ENCODE measurements at places on chromosomes 12 and 14.

DNA sequence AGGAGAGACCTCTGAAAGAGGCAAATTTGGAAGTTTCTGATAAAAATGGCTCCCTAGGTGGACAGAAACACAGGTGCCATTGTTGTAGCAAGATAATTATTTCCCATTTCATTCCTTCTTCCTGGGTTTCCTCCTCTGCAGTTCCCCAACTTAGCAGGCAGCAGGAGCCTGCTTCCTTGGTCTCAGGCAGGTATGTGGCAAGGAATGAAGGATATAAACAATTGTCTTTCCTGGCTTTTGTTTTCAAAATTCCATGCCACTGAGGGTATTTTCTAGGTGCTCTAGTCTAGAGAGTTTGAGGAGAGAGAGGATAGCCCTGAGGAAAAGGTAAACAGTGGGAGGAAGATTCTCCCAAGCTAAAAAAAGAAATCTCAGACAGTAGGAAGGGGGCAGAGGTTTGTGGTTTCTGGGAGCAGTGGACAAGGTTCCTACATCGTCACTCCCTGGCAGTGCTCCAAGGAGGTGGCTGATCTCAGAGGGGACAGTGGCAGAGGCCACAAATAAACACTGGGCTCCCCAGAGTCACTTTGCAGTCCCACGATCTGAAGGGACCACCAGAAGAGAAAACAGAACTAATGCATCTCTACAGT, 82.6 kb upstream of the IGF1 start:
- no peak for DNase-seq

GRCh38 chr14:44204061-44204835, 302.8 kb downstream of the FSCB start:
- no peak for DNase-seq

DNA sequence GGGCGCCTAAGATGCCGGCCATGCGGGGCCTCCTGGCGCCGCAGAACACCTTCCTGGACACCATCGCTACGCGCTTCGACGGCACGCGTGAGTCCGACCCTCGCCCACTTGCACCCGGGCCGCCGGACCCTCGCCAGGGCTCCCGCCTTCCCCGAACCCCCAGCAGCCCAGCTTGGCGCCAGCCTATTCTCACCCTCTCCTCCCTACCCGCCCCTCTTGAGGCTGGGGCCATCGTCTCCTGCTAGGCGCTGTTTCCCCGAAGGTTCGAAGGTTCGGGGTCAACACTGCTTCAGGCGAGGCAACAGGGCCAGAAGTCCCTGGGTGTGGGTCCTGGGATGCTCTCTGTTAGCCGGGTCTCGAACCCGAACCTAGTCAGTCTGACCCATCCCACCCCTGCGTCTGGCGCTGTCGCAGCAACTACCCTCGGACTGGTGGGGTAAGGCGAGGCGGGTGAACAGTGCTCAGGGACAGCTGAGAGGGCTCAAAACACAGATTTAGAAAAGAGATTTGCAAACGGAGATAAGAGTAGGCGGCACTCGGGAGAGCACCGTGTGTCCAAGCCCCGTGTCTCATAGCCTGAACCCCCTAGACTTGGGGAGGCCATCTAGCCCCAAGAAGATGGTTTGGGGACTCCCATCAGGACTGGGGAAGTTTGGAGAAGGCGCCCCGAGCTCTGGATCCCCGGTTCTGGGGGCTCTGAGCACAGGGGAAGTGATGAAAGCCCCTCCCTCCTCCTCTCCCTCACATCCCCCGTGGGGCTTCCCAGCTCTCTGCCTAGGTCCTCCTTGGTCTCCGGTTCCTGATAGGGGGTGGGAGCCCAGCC, 787 bp downstream of the KCNH3 start:
- DNase-seq: no peak

DNA sequence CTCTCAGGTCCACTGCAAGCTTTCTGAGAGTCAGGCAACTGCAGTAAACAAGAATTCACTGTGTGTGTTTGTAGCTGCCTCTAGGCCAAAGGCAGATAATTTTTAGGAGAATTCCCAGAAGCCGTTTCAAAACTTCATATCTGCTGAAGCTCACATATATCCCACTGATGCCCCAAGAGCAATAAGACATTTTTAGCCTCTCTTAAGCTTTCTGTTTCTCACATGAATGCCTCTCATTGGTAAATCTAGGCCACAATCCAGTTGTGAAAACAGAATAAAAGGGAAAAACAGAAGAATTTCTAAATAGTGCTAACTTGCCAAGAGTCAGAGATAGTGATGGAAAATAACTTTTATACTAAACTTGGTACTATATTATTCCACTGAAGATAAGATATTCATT, 48.5 kb upstream of the LIN7A start:
- no peak for DNase-seq

- no peak for DNase-seq
These were observed 13.6 kb downstream of the TULP3 start for GRCh38 chr12:2904260-2904659.

GRCh38 chr12:130583317-130583716, 132.8 kb downstream of the RIMBP2 start:
- DNase-seq: no peak

DNA sequence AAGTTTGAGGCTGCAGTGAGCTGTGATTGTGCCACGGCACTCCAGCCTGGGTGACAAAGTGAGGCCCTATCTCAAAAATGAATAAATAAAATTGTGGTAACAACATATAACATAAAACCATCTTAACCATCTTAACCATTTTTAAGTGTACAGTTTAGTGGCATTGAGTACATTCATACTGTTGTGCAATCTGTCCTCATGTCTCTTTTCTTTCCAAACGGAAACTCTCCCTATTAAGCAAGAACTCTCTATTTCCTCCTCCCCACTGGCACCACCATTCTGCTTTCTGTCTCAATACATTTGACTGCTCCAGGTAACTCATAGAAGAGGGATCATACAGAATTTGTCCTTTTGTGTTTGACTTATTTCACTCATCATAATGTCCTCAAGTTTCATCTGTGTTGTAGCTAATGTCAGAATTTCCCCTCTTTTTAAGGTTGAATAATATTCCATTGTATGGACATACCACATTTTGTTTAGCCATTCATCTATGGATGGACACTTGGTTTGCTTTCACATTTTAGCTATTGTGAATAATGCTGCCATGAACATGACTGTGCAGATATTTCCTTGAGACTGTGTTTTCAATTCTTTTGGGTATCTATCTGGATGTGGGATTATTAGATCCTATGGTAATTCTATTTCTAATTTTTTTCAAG, 4.4 kb upstream of the MARK3 start:
- DNase-seq: no peak

- DNase-seq: no peak
These were observed 163.0 kb downstream of the BRMS1L start for GRCh38 chr14:35988972-35989690.

All from testis (tissue), 5 donors.